ENCODE measurements at places on chromosomes 1 and 21. TPM values are rescaled to one million over a fixed set of nuclear protein-coding genes. Genes with fewer than 3 reads are reported as not detected.

GRCh38 chr1:44985747-44986359 lies 542 bp downstream of the EIF2B3 start:
- no peak for DNase-seq

DNA sequence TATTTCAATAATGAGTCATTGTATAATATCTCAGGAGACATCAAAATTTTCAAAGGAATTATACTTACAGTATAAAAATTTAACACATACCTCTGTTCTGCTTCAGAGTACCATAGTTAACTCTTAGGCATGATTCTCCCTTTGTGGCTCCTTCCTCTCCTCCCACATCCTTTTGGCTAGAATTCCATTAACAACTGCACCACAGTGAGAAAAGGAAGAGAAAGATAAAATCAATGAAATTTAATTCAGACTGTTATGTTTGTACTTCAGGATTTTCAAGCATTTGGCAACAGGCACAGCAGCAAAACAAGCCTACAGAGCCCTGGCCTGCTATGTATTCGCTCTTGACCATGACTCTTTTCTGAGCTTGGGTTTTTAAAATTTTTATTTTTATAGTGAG lies 57.2 kb upstream of the SGIP1 start:
- no peak for DNase-seq

DNA sequence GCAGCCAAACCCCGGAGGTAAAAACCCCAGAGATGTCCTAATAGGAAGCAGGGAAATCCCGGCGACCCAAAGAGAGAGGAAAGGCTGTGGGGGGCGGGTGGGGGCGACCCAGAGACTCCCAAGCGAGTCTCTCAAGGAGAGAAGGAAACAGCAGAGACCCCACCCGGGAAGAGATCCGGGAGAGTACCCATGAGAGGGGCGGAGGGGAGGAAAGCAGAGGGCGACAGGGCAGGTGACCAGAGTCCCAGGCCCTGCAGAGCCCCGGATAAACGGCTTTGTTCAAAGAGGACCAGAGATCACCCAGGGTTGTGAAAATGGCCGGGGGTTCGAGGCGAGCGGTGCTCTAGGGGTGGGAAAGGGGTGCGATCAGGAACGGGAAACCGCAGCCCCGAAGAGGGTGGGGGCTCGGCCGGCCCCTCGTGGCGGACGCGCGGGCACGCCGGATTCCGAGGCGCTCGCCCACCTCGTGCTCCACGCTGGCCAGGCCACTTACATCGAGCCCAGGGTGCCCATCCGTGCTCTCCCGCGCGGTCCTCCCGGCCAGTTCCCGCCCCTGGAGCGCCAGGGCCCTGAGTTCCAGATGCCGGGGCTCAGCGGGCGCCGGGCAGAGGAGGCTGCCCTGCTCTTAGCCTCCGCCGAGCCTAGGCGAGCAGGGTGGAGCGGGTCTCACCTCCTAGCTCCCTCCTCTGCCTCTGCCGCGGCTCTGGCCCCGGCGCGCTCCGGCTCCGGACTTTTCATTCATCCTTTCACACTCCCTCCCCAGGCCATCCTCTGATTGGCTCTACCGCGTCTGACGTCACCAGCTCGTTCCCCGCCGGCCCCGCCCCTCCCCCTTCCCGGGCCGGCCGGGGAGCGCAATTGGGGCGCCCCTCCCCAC lies 52.3 kb downstream of the RHBG start:
- peak; percentile 93 for DNase-seq

DNA sequence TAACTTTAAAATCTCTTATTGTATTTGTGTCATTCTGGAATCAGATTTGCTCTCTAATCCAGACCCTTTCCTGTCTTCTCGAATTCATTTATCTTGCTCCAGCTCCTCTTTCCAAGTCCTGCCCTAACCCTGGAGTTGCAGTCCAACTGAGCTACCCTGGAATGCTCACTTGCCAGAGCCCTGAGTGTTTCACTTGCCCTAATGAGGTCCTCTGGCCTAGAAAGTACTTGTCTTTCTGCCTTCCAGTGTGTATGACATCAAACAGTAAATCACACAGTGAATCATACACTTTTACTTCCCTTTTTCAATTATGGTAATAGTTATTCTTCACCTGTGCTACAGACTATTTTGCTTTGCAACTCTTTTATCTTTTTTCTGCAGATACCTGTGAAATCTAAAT lies 96.9 kb downstream of the NEK7 start:
- DNase-seq, result peak; percentile 64

DNA sequence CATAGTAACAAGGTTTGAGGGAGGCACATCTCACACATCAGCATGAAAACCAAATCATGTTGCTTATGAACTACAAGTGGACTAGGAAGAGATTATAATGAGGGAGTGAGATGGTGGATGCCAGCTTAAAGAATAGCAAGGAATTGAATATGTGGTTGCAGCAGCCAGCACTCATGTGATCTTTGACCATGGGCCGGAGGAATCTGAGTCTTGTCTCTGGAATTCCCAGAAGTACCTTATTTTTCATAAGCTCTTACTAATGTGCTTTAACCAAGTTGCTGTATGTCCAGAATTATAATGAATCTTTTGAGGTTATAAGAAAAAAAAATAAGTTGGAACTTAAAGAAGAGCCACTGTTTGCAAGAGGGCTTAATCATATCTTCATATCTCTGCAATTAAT lies 97.0 kb downstream of the DISP1 start:
- DNase-seq, result no peak

GRCh38 chr1:115545791-115546733 lies 95.7 kb upstream of the VANGL1 start:
- peak; percentile 50 for DNase-seq

- DNase-seq, result no peak
Measured at GRCh38 chr1:210706246-210706645, 377.5 kb downstream of the HHAT start.

GRCh38 chr1:78255383-78255782 lies 209.6 kb downstream of the GIPC2 start:
- peak; percentile 6 for DNase-seq

DNA sequence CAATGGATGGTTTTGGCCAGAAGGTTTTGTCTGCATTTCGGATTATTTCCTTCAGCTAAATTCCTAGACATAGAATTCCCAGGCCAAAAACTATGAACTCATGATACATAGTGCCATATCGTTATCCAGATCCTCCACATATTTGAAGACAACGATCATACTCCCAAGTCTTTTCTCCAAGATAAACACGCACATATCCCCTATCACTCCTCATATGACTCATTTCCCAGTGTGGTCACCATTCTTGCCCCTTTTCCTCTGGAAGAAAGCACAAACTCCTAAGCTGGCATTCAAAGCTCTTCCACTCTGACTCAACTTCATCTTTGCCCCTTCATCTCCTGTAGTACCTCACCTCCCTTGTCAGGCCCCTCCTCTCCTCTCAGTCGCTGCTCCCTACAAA lies 277.6 kb downstream of the PLPP3 start:
- DNase-seq, result no peak

DNA sequence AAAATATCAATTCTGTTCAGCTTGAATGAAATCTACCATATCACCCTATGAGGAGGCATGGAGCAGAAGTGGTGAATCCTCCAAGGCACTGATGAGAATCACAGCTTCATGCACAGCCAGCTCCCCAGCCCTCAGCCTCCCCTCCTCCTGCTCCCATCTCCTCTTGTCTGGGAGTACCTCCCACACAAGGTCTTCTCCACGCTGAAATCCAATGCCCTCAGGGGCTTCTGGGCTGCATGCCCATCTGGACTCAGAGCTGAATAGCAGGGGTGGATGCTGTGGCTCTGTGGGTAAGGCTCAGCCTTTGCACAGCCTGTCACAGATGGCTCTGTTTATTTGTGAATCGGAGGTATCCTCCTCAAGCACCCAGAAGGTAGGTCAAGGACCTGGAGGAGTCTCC lies 48.6 kb downstream of the KCNC4 start:
- DNase-seq, result no peak

DNA sequence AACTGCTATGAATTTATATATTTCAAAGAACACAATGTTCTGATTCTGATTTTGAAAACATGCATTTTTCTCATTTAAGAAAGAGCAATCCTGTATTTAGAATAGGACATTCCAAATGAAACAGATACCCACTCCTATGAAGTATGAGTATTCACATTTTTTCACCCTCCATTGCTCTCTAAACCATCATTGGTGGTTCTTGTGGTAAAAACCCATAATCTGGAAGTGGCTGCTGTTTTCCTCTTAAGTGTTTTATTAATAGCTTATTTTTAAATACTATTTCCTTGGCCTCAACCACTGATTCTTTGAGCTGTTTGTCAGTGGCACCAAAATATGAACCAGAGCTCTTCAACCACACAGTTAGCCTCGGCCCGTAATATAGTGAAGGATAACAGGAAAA lies 60.0 kb upstream of the ADAM30 start:
- no peak for DNase-seq

DNA sequence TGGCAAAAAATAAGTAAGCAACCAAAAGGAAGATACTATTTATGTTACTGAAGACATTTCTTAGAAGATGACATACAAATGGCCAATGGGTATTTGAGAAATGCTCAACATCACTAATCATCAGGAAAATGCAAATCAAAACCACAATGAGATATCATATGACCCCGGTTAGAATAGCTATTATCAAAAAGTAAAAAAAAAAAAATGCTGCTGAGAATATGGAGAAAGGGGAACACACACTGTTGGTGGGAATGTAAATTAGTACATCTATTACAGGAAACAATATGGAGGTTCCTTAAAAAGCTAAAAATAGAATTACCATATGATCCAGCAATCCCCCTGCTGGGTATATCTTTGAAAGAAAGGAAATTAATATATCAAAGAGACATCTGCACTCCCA lies 34.3 kb upstream of the CREG1 start:
- no peak for DNase-seq

GRCh38 chr1:82179131-82179530 lies 378.4 kb downstream of the ADGRL2 start:
- no peak for DNase-seq

The AGL gene
- 8.3 TPM for total RNA-seq

The CD1B gene
- total RNA-seq, result not detected

The KCNT2 gene
- 4.1 TPM for total RNA-seq

The TRIM46 gene
- 0.43 TPM for total RNA-seq

The PDE9A gene
- 5.3 TPM for total RNA-seq
